AG04450 (cell line): ENCODE measurements at places on chromosomes 7 and 10. TPM values are rescaled to one million over a fixed set of nuclear protein-coding genes. Genes with fewer than 3 reads are reported as not detected.
A peak's percentile ranks its signal among the peaks of the same experiment; 100 is the strongest.

GRCh38 chr7:33044401-33044718 lies 18.2 kb downstream of the NT5C3A start:
- no peak for DNase-seq

GRCh38 chr7:130273081-130273932 lies 6.6 kb downstream of the CPA2 start:
- peak; percentile 26 for DNase-seq

DNA sequence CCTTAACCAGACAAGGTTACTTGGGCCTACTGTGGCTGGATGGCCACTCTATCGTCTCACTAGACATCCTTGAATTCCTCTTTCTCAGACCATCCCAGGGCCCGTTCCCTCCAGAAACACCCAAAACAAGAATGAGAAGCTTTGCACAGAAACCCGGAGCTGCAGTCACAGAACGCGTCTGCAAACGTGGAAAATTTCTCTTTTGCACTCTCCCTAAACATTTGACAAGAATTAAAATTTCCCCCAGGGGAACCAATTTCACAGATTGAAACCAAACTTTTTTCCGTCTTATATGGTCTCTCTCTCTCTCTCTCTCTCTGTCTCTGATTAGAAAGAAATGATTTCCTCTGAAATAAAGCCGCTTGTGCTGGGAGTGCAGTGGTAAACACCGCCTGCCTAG lies 120.7 kb downstream of the MKX start:
- DNase-seq, result no peak

GRCh38 chr7:102063690-102064180 lies 222.9 kb upstream of the SH2B2 start:
- peak; percentile 11 for DNase-seq

DNA sequence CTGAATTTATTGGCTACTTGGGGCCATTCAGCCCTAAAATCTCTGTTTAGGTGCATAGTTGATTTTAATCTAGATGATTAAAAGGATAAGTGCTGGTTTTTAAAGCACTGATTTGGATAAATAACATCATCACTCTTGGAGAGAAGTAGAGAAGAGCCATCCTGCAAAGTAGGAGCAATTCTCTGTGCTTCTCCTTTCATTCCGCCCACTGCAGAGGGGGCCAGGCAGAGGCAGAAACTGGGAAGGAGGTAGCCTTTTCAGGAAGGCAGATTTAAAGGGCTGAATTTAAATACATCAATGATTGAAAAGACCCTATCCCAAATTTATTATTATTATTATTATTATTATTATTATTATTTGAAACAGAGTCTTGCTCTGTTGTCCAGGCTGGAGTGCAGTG lies 14.1 kb downstream of the MAP3K8 start:
- no peak for DNase-seq

DNA sequence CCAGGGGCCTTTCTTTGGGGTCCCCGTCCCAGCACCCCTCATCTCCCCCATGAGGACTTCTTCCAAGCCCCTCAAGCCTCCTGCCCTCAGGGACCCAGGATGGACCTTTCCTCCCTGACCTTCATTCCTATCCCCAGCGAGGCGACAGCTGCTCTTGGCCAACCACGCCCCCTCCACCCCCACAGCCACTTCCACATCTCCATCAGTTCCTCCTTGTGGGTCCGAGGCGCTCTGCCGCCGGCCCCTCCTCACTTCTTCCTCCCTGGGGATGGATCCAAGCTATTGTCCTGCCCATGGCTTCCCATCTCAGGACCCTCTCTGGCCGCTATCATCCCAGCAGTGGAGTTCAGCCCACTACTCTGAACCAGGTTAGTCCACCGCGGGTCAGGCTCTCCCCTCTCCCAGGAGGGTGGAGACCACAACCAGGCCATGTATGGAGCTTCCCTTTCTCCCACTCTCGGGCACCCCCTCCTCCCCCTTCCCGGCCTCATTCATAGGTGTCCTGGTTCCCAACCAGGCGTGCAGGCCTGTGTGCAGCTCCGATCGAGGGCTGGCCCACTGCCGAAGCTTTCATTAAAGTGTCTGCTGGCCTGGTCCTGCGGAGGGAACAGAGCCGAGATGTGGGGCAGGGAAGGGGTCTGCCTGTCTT lies 1.7 kb upstream of the SH2B2 start:
- DNase-seq, result no peak

- DNase-seq, result peak; percentile 51
These were observed at the start of gene ENO4 for GRCh38 chr10:116849248-116850057. Gene ENO4, plus strand, starts transcription at chr10:116849499. Its CDS starts 68 bp downstream, at chr10:116849567.

DNA sequence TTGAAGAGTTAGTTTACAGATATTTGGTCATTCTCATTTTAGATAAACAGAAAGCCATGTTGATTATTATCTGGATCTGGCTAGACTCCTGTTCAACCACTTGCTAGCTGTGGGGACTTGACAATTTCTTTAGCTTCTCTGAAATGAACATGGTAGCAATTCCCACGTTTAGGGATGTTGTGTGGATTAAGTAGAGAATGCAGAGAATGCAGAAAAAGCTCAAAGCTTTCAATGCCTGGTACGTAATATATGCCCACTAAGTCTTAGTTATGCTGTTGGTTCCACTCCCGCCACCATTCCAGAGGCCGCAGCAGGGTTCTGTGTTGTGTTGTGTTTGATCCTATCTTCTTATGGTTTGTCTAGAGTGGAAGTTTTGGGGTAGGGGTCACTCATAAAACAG lies 39.2 kb upstream of the RPA3 start:
- no peak for DNase-seq

The PRF1 gene
- polyA plus RNA-seq, result not detected in 2 replicates

The WASL gene
- 11.6 and 11.9 TPM in 2 replicates for polyA plus RNA-seq

The EIF5AL1 gene
- polyA plus RNA-seq, result 1.1 and 1.4 TPM in 2 replicates

The CCT6A gene
- polyA plus RNA-seq, result 214 and 302 TPM in 2 replicates

The LRIT1 gene
- polyA plus RNA-seq, result not detected in 2 replicates

The NRCAM gene
- 0.24 and 0.66 TPM in 2 replicates for polyA plus RNA-seq

The EN2 gene
- polyA plus RNA-seq, result not detected in 2 replicates
